Activated CD4-positive, alpha-beta memory T cell treated with anti-CD3 and anti-CD28 coated beads for 36 hours (primary cell): ENCODE measurements at places on chromosomes 11 and 22. TPM values are rescaled to one million over a fixed set of nuclear protein-coding genes. Genes with fewer than 3 reads are reported as not detected.

SYT7 gene
- not detected for total RNA-seq

C11orf52 gene
- total RNA-seq = not detected

GGT5 gene
- total RNA-seq = not detected

HEPHL1 gene
- not detected for total RNA-seq

C22orf15 gene
- 0.31 TPM for total RNA-seq
